Activated CD8-positive, alpha-beta T cell treated with anti-CD3 and anti-CD28 coated beads for 36 hours (primary cell): ENCODE measurements at places on chromosomes 6 and 20.

- peak; percentile 64 for DNase-seq
Observed at GRCh38 chr6:138817799-138818198, 21.9 kb downstream of the ECT2L start.

- DNase-seq: no peak
Observed at GRCh38 chr6:103344554-103345163, 1515.1 kb downstream of the HACE1 start.

DNA sequence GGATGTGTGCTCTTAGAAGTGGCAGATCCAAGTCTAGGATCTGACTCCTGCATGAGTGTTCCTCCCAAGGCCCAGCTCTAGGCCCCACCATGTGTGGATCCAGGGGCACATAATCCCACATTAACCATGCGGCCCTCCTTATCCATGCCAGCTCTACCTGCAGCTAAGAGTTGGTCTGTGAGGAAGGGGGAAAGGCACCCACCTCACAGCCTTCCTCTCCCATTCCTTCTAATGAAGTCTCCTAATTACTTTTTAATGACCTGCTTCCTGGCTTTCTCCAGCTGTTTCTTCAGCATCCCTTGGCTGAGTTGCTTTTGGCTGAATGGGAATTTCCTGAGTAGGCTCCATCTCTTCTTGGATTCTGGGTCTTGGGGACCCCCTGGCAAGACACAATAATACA lies 52.2 kb downstream of the NPEPL1 start:
- DNase-seq: no peak

- no peak for DNase-seq
Observed at GRCh38 chr20:33656010-33656782, 5.9 kb upstream of the C20orf144 start.

DNA sequence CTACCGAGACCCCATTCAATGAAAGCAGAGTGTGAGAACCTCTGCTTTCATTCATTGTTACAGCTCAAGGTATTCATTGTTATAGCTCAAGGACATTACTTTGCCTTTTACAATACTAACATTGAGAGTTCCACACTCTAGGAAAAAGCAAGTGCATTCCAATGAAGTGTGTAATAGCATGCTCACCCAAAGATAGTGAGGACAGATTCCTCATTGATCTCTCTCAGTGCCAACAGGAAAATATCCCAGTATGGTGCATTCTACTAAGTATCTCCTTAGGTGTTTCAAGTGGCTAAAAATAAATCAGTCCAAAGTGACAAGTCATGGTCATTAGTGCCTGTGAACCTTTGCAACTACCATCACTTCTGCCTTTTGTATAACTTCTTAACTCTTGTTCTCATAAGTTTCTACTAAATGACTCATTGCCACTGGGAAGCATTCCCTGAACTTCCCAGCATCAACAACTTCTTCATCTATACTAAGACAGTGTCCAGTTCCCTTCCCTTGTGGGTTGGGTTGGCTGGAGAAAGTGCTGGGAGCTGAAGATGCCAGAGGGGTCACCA lies 140.7 kb upstream of the STXBP5 start:
- DNase-seq: no peak
